ENCODE measurements at places on chromosomes 7 and 10.

DNA sequence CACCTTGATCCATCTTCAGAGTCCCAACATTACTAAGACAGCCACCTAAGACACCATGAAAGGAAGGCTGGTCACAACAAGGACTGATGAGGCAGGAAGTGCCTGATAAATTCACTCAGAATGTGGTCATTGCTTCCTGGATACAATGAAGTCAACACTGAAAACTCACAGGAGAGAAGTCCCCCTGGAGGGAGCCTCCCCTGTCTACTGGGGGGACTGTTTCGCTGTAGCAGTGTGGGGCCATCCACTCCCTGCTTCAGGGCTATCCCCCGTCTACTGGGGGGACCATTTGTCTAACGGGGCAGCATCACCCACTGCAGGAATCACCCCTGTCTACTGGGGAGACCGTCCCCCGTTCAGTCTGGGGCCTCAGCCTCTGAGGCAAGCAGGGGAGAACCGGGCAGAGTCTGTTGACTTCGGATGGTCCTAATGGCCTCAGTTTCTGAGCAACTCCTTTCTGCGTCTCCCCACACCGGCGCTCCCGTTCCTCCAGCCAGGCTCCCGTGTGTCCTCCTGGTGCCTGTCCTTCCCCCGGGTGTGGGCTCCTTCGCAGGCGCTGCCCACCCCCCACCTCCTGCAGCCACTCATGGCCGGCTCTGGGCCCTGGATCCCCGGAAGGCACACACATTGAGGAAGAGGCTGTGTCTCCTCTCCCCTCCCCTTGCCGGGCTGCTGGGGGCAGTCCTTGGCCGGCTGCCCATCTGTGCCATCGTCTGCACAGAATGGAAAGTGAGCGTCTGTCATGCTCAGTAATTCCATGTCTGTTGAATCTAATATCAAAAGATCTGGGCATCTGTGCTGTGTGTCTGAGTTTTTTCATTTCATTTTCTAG lies 59.9 kb upstream of the DNAJB6 start:
- DNase-seq = no peak

DNA sequence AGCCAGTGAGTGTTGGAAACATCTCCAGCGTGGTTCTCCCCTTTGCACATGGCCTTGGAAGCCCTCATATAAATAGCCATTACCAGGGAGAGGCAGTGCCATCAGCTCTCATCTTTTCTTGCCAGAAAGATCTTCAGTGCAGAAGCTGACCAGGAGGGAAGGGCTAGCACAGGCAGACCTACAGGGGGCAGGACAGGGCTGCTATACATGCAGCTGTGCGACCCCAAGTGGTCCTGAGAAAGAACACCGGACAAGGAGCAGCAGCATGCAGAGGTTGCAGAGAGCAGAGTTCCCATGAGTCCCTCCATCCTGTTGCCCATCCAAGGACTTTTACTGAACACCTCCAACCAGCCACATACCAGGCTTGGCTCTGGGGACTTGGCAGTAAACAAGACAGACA lies 17.1 kb downstream of the GRID1 start:
- no peak for DNase-seq

- DNase-seq = no peak
Observed at GRCh38 chr10:22681783-22682183, 32.6 kb downstream of the PIP4K2A start.

- DNase-seq = no peak
Observed at GRCh38 chr10:95392681-95393164, 101.9 kb upstream of the PDLIM1 start.

GRCh38 chr10:70232155-70232858 lies 922 bp downstream of the PPA1 start:
- no peak for DNase-seq
